ENCODE measurements at places on chromosomes 2 and 18. TPM values are rescaled to one million over a fixed set of nuclear protein-coding genes. Genes with fewer than 3 reads are reported as not detected.

Gene PAX8
- 0.60 TPM for total RNA-seq

Gene EML4
- 5.6 TPM for total RNA-seq

Gene CD8B2
- total RNA-seq, result not detected

Gene HEATR5B
- total RNA-seq, result 31.0 TPM

Gene SPEG
- total RNA-seq, result 119 TPM

Gene RGPD6
- 5.0 TPM for total RNA-seq

Gene PCARE
- 0.51 TPM for total RNA-seq

Gene PPP1R1C
- 24.0 TPM for total RNA-seq

Gene PIEZO2
- total RNA-seq, result 0.11 TPM

Gene SLC14A1
- total RNA-seq, result 24.9 TPM

Gene IHH
- total RNA-seq, result not detected

Gene ATP8B1
- total RNA-seq, result 5.0 TPM

Gene SAG
- not detected for total RNA-seq

Gene NFATC1
- 18.5 TPM for total RNA-seq

Gene PTPN4
- 40.4 TPM for total RNA-seq

Gene LANCL1
- total RNA-seq, result 53.5 TPM

Gene CRYBA2
- total RNA-seq, result not detected

Gene WDR54
- 3.0 TPM for total RNA-seq

Gene COMMD1
- total RNA-seq, result 59.5 TPM

Gene IL1A
- not detected for total RNA-seq

Gene LRRTM1
- total RNA-seq, result 0.68 TPM

Gene IL1RL1
- total RNA-seq, result 1.7 TPM

Gene DSG1
- total RNA-seq, result 0.68 TPM

Gene BOLL
- not detected for total RNA-seq

Gene CCDC195
- not detected for total RNA-seq

Gene NEMP2
- 3.5 TPM for total RNA-seq

Gene THSD7B
- total RNA-seq, result 0.27 TPM

Gene RNMT
- total RNA-seq, result 22.2 TPM

Gene DLGAP1
- not detected for total RNA-seq

Gene SERPINB3
- total RNA-seq, result not detected

Gene LCT
- total RNA-seq, result not detected

Gene BMP10
- total RNA-seq, result 0.35 TPM

Gene LYPD1
- not detected for total RNA-seq

Gene ERMN
- total RNA-seq, result not detected

Gene CHRNG
- not detected for total RNA-seq

Gene REG3G
- not detected for total RNA-seq

Gene KIF1A
- 1.5 TPM for total RNA-seq

Gene CFC1
- not detected for total RNA-seq

Gene LIPG
- not detected for total RNA-seq

Gene ABCG8
- total RNA-seq, result 0.32 TPM

Gene OSGEPL1
- 8.7 TPM for total RNA-seq

Gene CCL20
- not detected for total RNA-seq

Gene MORN2
- total RNA-seq, result 21.4 TPM

Gene MTX2
- total RNA-seq, result 51.0 TPM

Gene CD28
- total RNA-seq, result 0.78 TPM

Gene CRYGC
- total RNA-seq, result not detected

Gene ERICH2
- total RNA-seq, result not detected

Gene SMYD1
- total RNA-seq, result 544 TPM

Gene RUFY4
- not detected for total RNA-seq

Gene NT5DC4
- total RNA-seq, result not detected

Gene SERPINB10
- not detected for total RNA-seq

Gene CDH19
- total RNA-seq, result 25.1 TPM

Gene NTSR2
- not detected for total RNA-seq

Gene FSIP2
- 0.11 TPM for total RNA-seq

Gene EIF2B4
- 40.3 TPM for total RNA-seq

Gene GPR35
- total RNA-seq, result 2.2 TPM

Gene SLC40A1
- 51.0 TPM for total RNA-seq

Gene C2orf49
- total RNA-seq, result 16.7 TPM
